ENCODE measurements at places on chromosomes 11 and 22. TPM values are rescaled to one million over a fixed set of nuclear protein-coding genes. Genes with fewer than 3 reads are reported as not detected.

The SCARF2 gene
- 4.8 TPM for total RNA-seq

The INSC gene
- total RNA-seq, result not detected

DNA sequence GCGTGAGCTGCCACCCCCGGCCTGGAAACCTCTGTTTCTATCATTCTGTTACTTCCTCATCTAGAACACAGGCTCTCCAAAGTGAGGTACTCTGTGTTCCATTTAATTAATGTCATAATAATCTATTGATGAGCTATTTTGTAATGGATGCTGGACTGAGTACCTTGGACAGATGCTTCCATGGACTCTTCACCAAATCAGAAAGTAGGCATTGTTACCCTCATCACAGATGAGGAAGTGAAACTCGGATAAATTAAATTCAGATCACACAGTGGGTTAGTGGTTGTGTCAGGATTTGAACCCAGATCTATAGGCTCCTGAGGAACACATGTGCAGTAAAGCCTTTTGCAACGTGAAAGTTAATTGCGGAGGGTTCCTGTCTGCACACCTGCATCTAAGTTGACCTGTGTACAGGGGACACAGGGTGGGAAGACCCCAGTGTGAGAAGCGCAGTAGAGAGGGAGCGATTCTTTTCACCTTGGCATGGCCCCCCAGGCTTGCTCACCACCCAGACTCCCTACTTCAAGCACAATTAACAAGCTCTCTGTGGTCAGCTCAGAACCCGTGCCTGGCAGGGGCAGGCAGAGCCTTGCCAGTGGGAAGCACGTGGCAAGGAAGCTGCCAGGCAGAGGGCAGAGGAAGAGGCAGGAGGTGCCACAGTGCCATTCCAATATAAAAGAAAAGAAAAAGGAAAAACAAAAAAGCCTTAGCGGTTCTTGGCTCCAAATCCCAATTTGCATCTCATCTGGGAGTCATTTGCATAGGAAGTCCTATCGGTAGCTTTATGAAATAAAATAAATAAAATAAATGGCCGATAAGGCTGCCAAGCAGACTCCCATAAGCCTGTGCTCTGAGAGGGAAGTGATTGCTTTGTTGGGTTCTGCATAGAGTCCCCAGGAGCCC, 239.3 kb downstream of the GRIK4 start:
- DNase-seq, result no peak

The MMP12 gene
- total RNA-seq, result not detected

DNA sequence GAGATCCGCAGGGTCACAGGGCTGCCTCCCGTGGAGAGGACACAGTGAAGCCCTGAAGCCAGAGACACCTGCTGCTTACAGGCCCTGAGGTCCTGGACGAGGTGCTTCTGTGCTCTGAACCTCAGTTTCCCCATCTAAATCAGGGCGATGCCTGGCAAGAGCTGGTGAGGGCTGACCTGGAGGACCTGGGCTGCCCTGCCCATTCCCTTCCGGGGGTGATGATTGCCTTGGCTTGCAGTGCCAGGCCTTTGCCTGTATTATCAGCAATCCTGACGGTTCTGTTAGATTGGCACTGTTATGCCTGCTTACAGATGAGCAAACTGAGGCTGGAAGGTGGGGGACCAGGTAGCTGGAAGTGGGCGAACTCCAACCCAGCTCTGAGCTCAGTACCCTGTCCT, 7.8 kb upstream of the GTSE1 start:
- no peak for DNase-seq
